ENCODE measurements at places on chromosomes 2 and 18.

GRCh38 chr2:42908518-42909200 lies 116.3 kb upstream of the HAAO start:
- no peak for DNase-seq

DNA sequence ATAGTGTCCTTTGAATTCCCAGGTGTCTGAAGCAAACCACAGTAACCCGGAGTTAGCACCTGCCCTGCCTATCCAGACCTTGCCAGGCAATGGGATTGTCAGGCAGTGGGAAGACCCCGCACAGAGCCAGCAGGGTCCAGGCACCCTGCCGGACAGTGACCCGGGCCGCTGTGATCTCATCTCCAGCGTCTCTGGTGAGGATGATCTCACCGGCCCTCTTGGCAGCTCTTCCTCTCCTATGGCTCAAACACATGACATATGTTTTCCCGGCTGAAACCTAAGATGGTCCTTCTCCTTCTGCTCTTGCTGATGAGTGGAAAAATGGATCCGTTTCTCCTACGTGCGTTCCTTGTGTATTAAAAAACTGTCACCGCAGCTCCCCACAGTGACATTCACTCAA lies 75.1 kb downstream of the ACOXL start:
- no peak for DNase-seq

DNA sequence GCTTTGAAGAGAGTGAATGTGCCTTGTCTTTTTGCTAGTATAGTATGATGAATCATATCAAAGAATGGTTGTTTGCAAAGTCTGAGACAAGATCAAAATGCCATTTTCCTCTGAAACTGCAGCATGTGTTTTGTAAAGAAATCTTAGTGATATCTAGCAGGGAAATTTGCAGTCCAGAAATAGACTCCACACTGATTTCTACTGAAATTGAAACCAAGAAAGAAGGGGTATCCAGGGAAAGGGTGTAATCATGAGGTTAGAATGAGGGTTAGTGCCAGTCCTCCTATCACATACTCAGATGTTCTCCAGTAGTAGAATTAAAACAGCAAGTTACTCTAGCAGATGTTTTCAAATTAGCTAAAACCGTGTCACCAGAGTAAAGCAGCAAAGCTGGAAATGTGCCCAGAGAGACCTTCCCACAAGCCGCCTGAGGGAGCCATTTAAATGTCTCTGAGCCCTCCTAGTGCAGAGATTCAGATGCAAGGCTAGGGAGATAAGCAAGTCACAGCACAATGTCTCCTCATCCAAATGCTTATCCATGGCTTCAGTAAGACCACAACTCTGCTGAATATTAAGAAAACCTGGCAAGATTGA lies 4.9 kb downstream of the DLGAP1 start:
- no peak for DNase-seq

DNA sequence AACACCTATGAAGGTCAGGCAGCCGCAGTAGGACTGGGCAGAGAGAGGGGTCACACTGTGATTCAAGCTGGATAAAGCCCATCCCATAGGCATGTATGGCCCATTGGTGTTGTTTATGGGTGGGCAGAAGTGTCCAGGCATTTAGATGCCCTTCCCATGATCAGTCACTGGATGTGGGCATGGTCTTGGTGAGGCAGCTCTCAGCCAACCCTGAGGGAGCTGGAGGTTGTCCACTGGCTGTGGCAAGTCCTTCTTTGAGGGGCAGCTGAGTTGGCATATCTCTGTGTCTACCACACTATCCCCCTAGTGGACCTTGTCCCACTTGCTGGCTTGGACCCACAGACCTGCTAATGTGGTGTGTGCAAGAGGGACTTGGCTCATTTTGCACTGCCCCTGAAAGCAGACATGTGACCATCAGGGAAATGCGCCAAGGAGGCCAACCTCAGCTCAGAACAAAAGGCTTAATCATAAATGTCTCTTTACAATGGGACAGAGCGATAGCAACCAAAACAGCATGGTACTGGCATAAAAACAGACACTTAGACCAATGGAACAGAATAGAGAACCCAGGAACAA lies 82.0 kb downstream of the TMEM17 start:
- no peak for DNase-seq

GRCh38 chr2:85642725-85643124 lies 25.3 kb downstream of the SFTPB start:
- DNase-seq, result no peak

All from stimulated activated CD4-positive, alpha-beta T cell treated with anti-CD3 and anti-CD28 coated beads, Interleukin-15, amount 100 ng/mL, for 1 hour (primary cell).